Activated naive CD8-positive, alpha-beta T cell treated with anti-CD3 and anti-CD28 coated beads, Interleukin-2, amount 10 ng/mL, durations not matched to agents 7 days and 5 days (primary cell): ENCODE measurements at places on chromosomes 6 and 20. TPM values are rescaled to one million over a fixed set of nuclear protein-coding genes. Genes with fewer than 3 reads are reported as not detected.

KIAA1755 gene
- not detected for total RNA-seq

KIF13A gene
- 0.30 TPM for total RNA-seq

SLC2A4RG gene
- total RNA-seq = 134 TPM

GTSF1L gene
- total RNA-seq = not detected

WFDC10B gene
- total RNA-seq = not detected

PPP2R5D gene
- total RNA-seq = 54.7 TPM

ENPP1 gene
- not detected for total RNA-seq
